ENCODE measurements at places on chromosomes 16 and 17.

- DNase-seq: no peak
Measured at GRCh38 chr17:79645022-79645776, 34.3 kb upstream of the RBFOX3 start.

DNA sequence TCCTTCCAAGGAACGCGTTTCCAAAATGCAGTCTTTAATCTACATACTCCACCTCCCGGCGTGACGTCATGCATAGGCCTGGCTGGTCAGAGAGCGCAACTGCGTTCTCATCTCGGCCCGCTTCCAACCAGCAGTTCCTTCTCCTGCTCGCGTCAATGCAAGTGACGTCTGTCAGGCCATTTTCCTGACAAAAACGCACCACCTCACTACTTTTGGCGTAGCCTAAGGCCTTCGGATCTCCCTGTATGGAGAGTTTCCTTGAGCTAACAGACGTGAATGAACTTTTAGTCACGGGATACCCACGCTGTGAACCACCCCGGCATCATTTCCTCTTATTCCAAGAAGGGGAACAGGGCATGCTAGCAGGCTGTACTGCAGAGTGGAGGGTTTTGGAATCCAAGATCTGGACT is 25.0 kb downstream of the TEX14 start:
- no peak for DNase-seq

DNA sequence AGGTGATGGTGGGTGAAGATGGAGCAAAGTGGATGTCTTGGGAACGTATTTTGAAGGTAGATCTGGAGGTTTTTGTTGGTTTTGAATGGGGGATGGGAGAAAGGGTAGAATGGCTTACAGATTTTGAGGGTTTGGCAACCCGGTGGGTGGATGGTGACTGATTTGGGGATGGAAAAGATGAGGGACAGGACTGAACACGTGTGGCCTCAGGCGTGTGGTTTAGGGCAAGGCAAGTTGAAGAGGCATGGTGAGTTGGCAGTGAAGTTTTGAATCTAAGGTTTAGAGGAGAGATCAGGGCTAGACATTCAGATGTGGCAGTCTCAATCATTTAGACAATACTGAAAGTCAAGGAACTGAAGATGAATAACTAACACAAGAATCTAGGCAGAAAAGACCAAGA is 5.0 kb upstream of the DCTPP1 start:
- peak; percentile 62 for DNase-seq

DNA sequence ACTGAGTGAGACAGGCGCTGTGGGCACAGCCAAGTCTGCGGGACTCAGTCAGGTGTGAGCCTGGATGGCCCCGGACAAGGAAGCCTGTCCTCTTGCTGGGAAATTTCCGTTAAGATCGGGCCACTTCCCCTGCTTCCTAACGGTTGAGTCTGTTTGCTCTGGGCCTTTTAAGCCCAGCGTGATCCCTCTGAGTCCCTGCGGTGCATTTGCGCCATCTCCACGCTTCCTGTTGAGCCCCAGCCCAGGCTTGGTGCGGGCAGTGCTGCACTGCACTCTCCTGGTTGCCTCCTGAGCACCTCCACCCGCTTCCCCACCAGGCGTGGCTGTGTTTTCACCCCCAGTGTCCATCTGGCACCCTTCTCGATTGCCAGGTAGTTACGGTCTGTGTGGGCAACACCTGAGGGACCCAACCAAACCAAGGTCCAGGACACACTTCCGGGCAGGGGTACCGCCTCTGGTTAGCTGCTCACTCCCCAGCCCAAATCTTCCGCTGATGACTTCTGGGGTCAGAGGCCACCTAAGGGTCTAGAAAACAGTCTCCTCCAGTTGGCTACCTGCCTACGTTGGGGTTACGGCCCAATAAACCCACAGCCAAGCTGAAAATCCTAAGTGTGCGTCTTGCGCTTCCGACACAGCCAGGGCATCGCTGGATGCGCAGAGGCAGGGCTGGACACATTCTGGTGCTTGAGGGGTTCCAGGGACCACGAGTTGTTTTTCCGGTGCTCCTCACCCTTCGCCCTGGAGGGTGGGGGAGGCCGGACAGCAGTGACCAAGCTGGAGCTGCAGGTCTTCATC is 1.4 kb upstream of the SLC25A10 start:
- no peak for DNase-seq

DNA sequence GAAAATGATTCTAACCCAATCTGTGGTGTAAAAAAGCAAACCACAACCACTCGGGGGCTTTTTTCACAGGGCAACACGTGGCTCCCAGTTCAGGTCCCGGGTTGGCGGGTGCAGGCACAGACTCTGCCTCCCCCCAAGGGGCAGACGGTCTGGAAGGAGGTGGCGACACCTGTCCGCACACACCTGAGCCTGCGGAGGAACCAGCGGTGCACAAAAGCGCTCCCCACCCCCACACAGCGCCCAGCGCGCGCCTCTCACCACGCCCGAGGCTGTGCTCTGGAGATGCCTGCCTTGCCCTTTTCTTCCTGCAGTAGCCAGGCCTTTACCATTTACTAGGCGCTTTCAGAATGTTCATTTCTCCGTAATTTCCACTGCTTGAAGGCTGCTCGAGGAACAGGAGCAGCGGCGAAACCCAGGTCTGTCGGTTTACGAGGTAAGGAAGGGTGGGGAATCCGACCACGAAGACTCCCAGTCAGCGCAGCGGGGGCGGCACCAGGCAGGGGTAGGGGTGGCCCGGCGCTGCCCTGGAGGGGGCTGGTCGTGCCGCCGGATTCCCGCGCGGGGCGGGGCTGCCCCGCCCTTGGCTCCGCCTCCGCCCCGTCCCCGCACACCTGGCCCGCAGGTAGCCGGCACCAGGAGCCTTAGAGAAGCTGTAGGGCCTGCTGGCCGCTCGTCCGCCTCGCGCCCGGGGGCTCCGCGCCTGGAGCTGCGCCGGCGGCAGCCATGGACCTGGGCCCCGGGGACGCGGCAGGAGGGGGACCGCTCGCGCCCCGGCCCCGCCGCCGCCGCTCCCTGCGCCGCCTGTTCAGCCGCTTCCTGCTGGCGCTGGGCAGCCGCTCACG is at the start of gene USP43:
TSS of gene USP43 (plus strand) at position 608 of the 842 bp plus-strand sequence. CDS start at position 724, 116 bp downstream.
- no peak for DNase-seq

GRCh38 chr16:75064403-75065148 is 52.0 kb downstream of the LDHD start:
- no peak for DNase-seq

- no peak for DNase-seq
Measured at GRCh38 chr17:18278867-18279266, 18.4 kb downstream of the MIEF2 start.

DNA sequence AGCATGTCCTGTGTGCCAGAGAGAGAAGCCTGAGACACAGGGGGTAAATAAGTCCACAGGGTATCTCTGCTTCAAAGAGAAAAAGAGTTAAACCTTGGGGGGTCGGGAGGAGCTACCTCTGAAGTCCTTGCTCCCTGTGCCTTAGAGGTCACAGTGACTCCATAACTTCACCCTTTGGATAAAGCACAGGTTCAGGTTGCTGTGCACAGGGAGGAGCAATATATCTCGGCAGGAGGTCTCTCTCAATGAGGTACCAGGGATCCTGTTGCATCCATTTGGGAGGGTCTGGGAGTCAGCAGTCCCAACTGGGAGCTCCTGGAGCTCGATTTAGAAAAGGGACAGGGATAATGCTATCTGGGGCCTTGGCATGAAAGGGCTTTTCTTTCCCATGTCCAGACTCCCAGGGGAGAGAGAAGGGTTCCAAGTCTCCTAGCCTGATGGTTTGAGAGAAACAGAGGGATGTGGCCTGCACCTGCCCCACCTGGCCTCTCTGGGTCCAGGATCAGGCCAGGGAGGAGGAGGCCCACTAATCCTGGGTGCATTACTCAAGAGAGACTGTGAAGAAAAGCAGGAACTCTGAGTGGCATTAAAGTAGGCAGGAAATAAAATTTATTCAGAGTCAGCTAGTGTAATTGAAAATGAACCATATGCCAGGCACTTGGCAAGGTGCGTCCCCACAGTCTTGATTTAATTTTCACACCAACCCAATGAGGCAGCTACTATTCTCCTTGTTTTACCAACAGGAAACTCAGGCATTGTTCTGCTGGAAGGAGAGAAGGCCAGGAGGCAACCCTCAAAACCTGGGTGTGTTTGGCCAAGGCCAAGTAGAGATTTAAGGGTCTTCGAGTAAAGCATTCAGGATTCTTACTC is 40.7 kb downstream of the CUEDC1 start:
- no peak for DNase-seq

GRCh38 chr17:59845595-59846393 is 46.9 kb downstream of the TUBD1 start:
- no peak for DNase-seq

DNA sequence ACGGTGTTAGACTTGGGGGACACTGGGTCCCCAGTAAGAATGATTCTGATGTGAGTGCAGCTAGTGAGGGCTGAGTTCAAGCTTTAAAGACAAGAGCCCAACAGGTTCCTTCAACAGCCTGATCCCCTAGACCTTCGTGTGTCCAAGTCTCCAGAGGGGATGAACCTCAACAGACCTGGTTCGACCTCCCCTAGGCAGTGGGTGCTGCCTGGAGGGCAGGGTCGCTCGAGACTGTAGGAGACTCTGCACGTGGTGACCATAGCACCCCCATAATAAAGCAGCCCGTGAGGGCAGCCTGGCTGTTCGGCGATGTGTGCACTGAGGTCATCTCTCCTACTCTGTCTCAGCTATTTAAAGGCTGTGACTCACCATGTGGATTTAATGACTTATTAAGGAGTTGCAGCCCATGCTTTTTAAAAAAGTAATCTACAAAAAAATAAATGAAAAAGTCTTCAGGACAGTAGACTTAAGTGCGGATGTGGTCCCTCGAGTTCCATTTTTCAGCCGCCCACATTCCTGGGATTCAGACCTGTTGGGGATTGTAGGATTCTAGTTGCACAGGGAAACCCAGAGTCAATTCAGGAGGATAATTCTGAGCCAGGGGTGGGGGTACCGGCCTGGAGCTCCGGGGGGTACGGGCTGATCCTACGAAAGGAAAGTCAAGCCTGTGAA is 23.4 kb upstream of the METRNL start:
- DNase-seq: no peak

DNA sequence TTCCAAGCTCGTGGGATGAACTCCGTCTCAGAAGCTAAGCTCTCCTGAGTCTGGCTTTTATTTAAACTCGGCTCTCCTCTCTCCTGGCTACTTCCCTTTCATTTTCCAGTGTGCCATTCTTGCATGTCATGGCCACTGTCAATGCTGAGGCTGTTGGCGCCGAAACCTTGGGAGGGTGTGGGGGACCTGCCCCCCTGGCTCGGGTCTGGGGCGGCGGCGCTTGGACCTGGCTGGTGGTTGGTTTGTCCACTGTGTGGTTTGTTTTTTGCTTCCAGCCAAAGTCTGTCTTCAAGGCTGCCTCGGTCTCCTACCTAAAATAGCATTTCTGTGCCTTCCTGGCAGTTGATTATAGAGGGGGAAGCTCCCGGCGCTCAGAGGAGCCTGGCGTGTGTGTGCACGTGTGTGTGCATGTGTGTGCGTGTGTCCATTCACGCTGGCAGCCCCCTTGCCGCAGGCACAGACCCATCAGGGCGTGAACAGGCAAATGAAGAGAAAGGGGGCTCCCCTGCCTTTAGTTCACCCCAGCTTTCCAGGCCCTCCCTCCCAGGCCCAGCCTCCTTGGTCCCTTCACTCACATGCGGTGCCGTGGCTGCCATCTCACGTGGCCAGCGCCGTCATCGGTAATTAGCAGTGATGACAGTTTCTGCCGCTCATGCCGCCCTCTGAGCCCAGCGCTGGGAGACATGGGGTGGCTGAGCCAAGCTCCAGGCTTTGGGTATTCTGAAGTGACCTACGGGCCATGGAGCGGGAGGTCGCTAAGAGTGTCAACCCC is 179.9 kb downstream of the SEC14L1 start:
- no peak for DNase-seq

DNA sequence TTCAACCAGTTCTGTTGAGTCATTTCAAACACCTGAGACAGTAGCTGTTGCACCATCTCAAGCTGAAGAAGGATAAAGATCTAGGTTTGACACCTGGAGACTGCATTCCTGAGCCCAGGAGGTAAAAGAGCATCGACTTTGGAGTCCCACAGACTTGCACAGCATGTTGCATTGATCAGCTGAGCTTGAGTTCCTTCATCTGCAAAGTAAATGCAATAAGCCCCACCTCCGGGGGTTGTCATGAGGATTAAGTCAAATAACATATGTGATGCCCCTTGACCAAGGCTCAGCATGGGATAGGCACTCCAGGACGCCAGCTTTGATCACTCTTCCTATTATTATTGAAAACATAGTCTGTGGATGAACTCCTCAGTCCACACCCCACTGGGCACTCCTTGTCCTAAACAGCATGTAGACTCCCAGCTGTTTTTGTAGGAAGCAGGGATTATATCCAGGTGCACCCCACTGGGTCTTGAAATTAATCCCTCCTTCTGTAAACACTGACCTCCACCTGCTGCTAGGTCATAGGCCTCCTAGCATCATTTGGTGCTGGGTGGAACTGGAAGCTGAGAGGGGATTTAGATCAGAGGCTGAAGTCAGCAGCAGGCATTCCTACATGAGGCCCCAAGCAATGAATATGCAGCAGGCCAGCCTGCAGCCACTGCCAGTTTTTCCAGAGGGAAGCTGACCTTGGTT is 259.0 kb downstream of the HS3ST4 start:
- no peak for DNase-seq

GRCh38 chr17:55452139-55452790 is 30.6 kb upstream of the MMD start:
- DNase-seq: no peak

DNA sequence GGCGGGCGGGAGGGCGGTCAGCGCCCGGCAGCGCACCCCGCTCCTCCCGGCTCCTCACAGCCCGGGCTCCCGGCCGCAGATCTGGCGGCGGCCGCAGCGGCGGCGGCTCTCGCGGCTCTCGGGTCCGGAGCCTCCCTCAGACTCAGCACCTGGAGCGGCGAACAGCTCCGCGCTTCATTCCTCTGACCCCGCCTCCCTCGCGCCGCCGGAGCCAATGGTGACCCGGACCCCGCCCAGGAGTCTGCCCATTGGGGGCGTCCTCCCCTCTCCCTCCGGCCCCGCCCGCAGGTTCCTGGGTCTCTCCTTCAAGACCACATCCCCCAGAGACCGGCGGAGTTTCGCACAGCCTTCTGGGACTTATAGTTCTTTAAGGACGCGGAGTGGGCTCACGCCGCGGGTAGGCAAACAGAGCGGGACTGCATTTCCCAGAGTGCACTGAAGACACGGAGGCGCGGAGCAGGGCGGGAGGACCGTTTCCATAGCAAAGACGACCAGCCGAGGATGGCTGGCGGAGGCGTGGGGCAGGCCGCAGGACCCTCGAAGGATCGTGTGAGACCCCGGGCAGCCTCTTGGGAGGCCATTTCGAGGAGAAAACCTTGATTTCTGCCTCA is at the start of gene SMPD3:
TSS of gene SMPD3 (minus strand) at position 149 of the 611 bp plus-strand sequence. CDS start 76,327 bp downstream, outside the sequence.
- DNase-seq: peak; percentile 98

DNA sequence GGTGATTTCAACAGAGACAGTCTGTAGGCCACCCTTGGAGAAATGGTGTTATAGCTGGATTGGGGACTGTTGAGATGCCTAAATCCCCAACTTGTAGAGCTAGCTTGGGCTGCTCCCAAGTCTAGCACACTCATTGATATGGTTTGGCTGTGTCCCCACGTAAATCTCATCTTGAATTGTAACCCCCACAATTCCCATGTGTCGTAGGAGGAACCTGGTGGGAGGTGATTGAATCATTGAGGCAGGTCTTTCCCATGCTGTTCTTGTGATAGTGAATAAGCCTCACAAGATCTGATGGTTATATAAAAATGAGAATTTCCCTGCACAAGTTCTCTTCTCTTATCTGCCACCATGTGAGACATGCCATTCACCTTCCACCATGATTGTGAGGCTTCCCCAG is 536.0 kb downstream of the CDH13 start:
- no peak for DNase-seq

- DNase-seq: no peak
Measured at GRCh38 chr16:68400083-68400923, 48.0 kb downstream of the SMPD3 start.
